Activated naive CD4-positive, alpha-beta T cell (primary cell): ENCODE measurements at places on chromosomes 3 and 15.

GRCh38 chr15:88657326-88658069 lies 18.7 kb downstream of the ISG20 start:
- no peak for DNase-seq

- DNase-seq = no peak
Observed at GRCh38 chr15:48891232-48891765, 13.4 kb downstream of the EID1 start.

- no peak for DNase-seq
Observed at GRCh38 chr15:72222393-72222792, 8.6 kb downstream of the PKM start.

DNA sequence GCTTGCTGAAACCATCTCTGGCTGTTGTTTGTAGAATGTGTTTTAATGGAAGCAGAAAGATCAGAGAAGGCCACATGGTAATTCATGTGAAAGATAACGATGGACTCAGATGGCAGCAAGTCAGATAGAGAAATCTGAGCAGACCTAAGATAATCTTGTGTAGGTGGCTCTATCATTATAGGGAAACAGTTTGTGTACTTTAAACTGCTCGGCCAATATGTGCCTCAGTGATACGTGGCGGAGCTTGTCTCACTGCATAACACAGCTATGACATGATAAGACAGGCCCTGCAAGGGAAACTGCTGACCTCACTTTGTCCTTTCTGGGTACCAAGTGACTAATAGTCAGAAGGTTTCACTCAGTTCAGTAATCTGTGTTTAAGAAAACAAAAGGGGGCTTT lies 51.0 kb downstream of the MME start:
- no peak for DNase-seq

- no peak for DNase-seq
Observed at GRCh38 chr3:147189016-147189415, 217.3 kb downstream of the ZIC4 start.

DNA sequence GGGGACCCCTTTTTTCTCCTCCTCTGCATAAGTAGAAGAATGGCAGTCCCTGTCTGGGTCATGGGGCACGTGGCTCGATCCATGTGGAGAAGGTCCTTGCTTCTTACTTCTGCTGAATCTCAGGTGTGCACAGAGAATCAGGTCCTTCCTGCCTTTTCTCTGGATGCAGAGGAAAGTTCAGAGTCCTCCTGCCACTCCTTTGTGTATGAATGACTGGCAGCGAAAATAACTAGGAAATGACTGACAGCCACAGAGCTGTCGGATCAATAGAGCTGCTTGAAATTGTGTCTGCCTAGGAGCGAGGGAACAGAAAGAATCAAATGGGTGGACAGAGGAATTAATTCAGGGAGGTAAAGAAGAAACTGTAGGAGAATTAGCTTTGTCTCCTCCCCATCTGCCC lies 49.6 kb upstream of the ROPN1 start:
- DNase-seq = no peak

DNA sequence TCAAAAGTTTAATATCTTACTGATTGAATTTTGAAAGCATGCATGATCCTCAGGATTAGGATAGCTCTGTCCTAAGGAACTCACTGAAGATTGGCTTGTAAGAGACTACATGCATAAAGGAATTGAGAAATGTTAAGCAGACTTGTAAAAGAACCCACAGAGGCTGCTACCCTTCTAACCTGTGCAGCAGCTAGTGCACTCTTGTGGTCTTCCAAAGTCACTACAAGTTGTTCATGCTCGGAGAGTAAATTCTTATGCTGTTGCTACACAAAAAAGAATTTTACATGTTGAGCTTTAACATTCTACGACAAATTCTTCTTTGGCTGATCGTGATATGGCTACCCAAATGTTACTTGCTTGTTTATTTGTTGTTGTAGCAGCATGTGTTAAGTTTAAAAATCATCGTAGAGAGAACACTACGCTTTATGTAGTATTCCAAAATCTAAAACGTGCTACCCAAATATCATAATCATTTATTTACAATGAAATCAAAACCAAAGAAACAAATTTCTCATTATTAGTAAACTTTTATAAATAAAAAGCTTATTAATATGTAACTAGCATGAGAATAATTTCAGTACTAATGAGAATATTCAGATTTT lies 55.0 kb downstream of the GOLIM4 start:
- no peak for DNase-seq

DNA sequence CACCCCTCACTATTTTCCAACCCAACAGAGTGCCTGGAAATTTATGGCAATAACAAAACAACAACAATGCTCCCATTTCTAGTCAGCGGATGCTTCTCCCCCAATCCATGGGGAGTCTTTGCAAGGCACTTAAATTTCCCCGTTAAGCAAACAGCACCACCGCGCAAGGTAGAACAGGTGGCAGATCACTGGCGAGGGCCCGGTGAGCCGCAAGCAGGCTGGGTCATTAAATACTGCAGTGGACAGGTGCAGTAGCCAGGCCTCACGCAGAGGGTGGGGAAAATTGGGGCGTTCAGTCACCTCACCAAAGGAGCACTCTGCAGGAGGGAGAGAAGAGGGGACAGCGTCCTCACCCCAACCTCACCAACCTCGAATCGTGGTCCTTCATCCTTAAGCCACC lies 147.5 kb downstream of the NTRK3 start:
- no peak for DNase-seq

DNA sequence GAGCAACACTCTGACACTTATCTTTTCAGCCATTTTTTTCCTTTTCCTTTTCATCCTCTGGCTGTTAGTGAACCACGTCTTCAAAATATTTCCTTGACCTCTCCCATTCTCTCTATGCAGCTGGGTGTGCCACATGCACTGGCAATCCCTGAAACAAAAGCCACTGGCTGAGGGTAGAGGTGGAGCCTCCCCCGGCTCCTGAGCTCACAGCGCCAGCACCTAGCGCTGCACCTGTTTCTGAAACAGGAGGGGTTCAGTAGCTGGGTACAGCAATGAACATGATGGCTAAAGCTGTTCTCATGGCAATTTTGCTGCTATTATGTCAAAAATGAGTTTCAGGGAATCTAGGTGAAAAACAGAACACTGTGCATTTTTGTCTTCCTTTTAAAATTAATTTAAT lies 314.7 kb upstream of the ATP10A start:
- no peak for DNase-seq

GRCh38 chr3:170410428-170411029 lies 8.1 kb upstream of the CLDN11 start:
- DNase-seq = no peak

DNA sequence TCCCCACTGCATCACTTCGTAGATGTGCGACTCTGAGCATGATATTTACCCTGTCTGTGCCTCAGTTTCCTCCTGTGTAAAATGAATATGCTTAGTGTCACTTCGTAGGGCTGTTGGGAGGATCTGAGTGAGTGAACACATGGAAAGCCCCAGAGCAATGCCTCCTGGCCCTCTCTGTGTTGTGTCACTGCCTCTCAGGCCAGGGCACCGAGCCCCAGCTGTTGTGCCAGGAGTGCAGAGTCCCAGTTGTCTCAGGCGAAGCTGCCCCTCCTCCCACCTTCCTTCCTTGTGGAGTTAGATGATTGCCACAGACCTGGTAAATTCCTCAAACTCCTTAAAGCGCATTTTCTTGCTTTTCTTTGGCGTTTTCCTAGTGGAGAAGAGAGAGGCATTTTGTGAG lies 26.2 kb downstream of the EFCAB12 start:
- no peak for DNase-seq

- DNase-seq = no peak
Observed at GRCh38 chr15:90851114-90851513, 17.3 kb upstream of the FURIN start.

GRCh38 chr3:72818092-72818773 lies 30.0 kb downstream of the SHQ1 start:
- DNase-seq = no peak

DNA sequence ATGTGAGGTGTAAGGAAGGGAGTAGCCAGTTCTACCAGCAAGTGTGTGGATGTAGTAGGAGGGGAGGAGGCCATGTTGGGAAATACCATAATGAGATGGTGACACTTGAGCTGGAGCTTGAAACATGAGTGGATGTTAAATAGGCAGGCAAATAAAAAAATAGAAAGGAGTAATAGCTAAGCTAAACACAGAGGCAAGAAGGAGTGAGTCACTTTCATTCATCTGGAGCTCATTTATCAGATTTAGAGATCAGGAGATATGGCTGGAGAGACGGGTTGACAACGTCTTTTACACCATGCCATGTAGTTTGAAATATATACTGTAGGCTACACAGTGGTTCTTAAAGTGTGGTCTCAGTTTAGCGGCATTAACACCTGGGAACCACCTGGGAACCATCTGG lies 390.5 kb downstream of the DIPK2A start:
- no peak for DNase-seq

GRCh38 chr3:16182183-16182582 lies 7.7 kb downstream of the GALNT15 start:
- DNase-seq = no peak

- no peak for DNase-seq
Observed at GRCh38 chr15:86624261-86625036, 544.8 kb downstream of the AGBL1 start.

GRCh38 chr3:154018100-154018696 lies 103.0 kb upstream of the ARHGEF26 start:
- no peak for DNase-seq

GRCh38 chr3:170721563-170721962 lies 135.7 kb upstream of the SLC7A14 start:
- DNase-seq = no peak

DNA sequence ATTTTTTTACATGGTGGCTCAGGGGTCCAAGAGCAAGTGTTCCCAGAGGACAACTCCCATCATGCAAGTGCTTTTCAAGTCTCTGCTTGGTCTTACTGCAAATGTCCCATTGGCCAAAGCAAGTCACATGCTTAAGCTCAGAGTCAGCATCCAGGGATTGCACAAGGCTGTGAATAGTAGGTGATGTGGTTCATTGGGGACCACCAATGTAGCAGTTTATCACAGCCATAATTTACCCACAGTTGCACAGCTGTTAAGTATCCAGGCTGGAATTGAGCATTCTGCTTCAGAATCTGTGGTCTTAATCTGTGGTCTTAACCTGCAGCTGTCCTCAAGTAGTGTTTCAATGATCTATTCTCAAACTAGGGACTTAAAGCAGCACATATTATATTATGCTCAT lies 71.4 kb upstream of the PLCL2 start:
- no peak for DNase-seq

- no peak for DNase-seq
Observed at GRCh38 chr3:57794501-57794900, 38.4 kb downstream of the SLMAP start.

DNA sequence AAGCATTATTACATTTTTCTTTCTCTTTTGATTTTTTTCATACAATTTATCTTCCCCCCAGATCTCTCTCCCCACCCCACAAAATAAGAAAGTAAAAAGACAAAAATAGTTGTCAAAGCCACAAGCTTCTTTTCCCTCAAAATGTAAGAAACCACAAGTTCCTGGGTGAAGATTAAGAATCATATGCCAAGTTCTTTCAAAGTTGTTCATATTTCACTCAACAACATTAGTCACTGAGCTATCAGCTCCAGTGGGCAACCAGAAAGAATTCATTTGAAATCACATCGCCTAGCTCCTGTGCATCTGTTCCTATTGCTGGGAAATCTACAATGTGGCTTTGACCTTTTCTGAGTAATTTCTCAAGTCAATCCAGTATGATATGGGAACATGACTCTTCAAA lies 681.6 kb upstream of the ARPP21 start:
- no peak for DNase-seq

DNA sequence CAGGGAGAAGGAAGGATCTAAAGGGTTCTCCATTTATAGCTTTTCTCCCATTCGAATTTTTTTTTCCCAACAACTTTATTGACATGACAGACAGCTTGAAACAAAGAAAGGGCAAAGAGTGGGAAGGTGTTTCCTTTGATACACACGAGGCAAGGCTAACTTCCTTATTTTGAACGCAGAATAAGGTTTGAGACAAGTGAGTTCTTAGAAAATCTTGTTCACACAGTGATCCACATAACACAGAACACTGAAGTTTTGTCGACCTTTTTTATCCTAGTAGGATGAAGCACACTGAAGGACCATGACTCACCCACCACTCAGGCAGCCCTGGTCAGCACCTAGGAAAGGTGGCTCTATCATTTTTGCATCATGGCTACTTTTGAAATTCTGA lies 425.8 kb upstream of the MDFIC2 start:
- DNase-seq = no peak

DNA sequence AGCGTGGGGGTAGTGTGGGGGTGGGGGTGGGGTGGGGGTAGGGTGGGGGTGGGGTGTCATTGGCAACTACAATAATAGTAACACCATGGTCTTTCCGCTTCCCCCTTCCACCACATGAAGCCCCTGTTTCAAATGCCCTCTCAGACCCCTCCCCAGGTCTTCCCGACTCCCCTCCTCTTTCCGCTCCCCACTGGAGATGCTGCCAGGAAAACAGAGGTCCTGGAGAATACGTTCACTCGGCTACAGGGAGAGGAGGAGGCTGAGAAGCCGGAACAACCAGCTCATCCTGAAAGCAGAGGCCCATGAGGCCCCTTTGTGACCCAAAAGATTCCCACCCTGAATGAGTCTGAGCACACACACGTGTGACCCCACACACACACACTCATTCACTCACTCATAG lies 75.4 kb downstream of the CPN2 start:
- DNase-seq = no peak

DNA sequence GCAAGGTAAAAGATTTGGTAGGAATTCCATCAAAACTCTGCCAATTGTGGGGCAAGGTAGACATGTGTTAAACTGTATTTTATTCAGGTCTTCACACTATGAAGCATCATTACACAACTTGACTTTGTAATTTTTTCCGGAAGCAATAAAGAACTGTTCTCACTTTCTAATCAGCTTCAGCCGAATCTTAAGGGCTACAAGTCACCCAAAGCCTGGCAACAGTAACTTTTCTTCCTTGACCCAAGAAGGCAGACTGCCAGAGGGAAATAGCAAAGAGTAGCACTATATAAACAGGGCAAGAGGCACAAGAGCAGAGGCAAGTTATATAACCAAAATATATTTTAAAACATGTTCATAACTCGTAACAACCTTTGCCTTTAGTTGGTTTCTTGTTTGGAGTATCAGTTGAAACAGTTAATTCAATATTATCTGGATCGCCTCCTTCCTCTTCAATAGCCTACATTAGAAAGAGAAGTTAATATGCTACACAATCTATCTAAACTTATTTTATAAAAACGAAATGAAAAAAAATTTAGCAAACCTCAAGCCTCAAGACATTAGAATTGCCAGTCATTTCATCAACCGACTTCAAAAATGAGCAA lies 1.4 kb downstream of the SLTM start:
- DNase-seq = no peak

GRCh38 chr15:84949043-84949442 lies 32.6 kb upstream of the PDE8A start:
- DNase-seq = no peak

- DNase-seq = no peak
Observed at GRCh38 chr3:127834771-127835170, 12.5 kb upstream of the MGLL start.

GRCh38 chr15:62618846-62619504 lies 423.6 kb upstream of the TPM1 start:
- DNase-seq = no peak
